ENCODE measurements at places on chromosomes 3 and 15.

- H3K4me1 ChIP-seq = peaks cover 7% of the 10 kb centered on the region
- H3K36me3 ChIP-seq = no peaks in the 10 kb centered on the region
- H3K27me3 ChIP-seq = no peaks in the 10 kb centered on the region
- no peak overlapping the region for H3K27ac ChIP-seq
- no peak for DNase-seq
- H3K4me3 ChIP-seq = no peak overlapping the region
Observed at GRCh38 chr3:129747136-129747535, 140.7 kb upstream of the PLXND1 start.

DNA sequence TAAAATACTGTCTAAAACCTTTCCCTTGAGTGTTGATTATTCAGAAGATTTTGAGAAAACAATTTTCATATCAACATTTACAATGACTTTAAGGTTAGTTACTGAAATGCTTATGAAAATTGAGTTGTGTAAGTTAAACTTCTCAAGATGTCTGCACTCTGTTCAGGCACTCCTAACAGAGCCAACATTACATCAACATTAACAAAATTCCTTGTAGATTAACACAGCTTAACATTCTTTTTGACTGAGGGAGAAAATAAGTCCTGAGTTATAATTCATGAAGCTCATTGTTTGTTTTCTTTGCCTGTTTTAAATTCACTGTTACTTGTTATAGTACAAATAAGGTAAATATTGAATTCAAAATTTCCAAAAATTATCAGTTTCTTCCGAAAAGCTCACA lies 9.0 kb downstream of the ACKR4 start:
- no peak for DNase-seq
- peak overlapping the region; percentile 83 for H3K27ac ChIP-seq
- no peak overlapping the region for H3K4me3 ChIP-seq
- peaks cover 35% of the 10 kb centered on the region for H3K36me3 ChIP-seq

DNA sequence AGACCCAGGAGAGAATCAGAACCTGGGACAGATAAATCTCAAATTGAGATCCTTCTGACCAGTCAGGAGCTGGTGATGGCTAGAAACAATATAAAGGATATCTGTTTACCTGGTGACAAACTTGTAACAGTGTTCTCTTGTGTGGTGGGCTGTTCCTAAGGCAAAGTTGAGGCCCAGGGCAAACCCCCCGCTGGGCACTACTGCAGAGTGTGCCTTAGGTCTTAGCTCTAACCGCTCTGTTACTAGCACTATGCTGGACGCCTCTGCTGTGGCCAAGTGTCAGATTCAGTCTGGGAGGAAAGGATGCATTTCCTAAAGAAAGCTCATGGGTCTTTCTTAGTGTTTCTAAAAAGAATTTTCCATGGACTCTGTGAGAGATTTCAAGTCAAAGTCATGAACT lies 146.5 kb upstream of the MEIS2 start:
- H3K4me3 ChIP-seq = no peak overlapping the region
- no peak overlapping the region for H3K27ac ChIP-seq
- DNase-seq = no peak

DNA sequence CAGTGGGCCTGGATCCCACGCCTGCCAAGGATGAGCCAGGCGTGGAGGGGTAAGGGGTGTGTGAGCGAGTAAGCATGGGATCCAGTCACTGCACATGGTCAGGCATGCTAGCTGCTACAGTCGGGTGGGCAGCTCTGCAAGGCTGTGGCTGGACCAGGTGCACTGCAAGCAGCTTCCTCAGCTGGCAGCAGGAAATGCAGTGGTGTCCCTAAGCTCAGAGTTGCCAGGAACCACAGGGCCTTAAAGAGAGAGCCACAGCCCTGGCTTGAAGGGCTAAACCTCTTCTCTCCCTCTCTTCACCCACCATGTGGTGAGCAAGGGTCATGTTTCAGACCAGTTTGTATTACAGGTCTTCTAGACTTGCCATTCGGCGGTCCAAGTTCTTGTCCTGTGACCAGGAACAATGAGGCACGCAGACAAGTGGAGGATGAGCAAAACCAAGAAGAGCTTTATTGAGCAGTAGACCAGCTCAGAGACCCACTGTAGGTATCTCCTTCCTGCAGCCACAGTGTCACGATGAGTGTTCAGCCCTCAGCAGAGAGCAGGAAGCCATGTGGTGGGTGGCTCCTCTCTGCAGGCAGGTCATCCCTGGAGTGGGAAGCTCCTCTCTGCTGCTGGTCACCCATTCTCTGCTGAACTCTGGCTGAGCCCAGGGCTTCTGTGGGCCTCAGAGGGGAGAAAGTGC lies 511.9 kb downstream of the PYDC2 start:
- H3K36me3 ChIP-seq = no peaks in the 10 kb centered on the region
- H3K27me3 ChIP-seq = peaks cover 4% of the 10 kb centered on the region
- H3K4me3 ChIP-seq = no peak overlapping the region

- H3K27me3 ChIP-seq = peaks cover 31% of the 10 kb centered on the region
- DNase-seq = no peak
- H3K4me3 ChIP-seq = no peak overlapping the region
Observed at GRCh38 chr3:197019021-197019420, 10.6 kb downstream of the MELTF start.

- no peaks in the 10 kb centered on the region for H3K36me3 ChIP-seq
- no peak overlapping the region for H3K4me3 ChIP-seq
- H3K27me3 ChIP-seq = peaks cover under 1% of the 10 kb centered on the region
- DNase-seq = no peak
Observed at GRCh38 chr3:8266730-8267131, 234.9 kb upstream of the LMCD1 start.

- H3K4me1 ChIP-seq = peaks cover 10% of the 10 kb centered on the region
Observed at GRCh38 chr3:136994772-136995516, 37.2 kb downstream of the IL20RB start.

GRCh38 chr3:53949541-53949940 lies 57.9 kb upstream of the SELENOK start:
- H3K4me3 ChIP-seq = no peak overlapping the region
- H3K4me1 ChIP-seq = no peaks in the 10 kb centered on the region
- H3K27ac ChIP-seq = no peak overlapping the region
- no peaks in the 10 kb centered on the region for H3K36me3 ChIP-seq
- H3K27me3 ChIP-seq = peaks cover 4% of the 10 kb centered on the region

DNA sequence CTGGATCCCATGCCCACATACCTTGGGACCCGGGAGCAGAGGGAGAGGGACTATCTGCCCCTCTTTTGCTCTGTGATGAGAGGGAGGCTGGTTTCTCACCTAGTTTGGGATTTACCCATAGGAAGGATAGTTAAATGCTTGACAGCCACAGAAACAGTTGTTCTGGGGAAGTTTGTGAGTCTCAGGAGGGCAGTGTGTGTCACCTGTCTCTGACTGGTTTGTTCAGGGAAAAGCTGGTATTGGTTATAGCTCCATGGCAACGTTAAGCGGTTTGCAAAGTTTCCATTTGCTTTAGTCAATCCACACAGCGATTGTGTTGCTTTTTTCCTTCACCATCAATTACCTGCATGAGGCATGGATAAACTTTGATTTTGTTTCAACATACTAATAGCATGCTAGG lies 3.7 kb upstream of the TMED3 start:
- DNase-seq = no peak
- no peak overlapping the region for H3K27ac ChIP-seq

GRCh38 chr3:127535901-127536829 lies 54.4 kb downstream of the TPRA1 start:
- DNase-seq = no peak
- no peaks in the 10 kb centered on the region for H3K4me1 ChIP-seq
- H3K36me3 ChIP-seq = no peaks in the 10 kb centered on the region

DNA sequence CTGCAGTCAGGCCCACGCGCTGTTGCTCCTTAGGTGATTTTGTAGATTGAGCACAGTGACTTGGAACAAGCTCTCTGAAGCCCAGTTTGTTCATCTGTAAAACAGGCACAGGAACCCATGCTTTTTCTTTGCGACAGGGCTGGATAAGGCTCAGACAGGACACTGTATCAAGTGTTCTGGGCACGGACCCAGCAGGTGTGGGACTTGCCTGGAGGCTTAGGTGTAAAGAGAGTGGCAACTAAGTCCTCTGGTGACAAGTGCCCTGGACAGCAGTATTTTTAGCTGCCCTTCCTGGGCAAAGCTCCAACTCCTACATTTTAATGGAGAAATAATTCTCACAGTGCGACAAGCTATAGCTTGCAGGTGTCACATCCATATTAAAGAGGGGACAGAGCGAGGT lies 32.2 kb downstream of the CD276 start:
- H3K36me3 ChIP-seq = peaks cover 23% of the 10 kb centered on the region
- DNase-seq = no peak
- H3K4me3 ChIP-seq = no peak overlapping the region
- no peaks in the 10 kb centered on the region for H3K4me1 ChIP-seq
- H3K27me3 ChIP-seq = peaks cover 6% of the 10 kb centered on the region

GRCh38 chr3:127574880-127575878 lies 15.4 kb downstream of the TPRA1 start:
- peak overlapping the region; percentile 61 for H3K27ac ChIP-seq
- H3K36me3 ChIP-seq = peaks cover 32% of the 10 kb centered on the region
- H3K27me3 ChIP-seq = no peaks in the 10 kb centered on the region
- DNase-seq = peak; percentile 95
- H3K4me1 ChIP-seq = peaks cover 10% of the 10 kb centered on the region
- no peak overlapping the region for H3K4me3 ChIP-seq

DNA sequence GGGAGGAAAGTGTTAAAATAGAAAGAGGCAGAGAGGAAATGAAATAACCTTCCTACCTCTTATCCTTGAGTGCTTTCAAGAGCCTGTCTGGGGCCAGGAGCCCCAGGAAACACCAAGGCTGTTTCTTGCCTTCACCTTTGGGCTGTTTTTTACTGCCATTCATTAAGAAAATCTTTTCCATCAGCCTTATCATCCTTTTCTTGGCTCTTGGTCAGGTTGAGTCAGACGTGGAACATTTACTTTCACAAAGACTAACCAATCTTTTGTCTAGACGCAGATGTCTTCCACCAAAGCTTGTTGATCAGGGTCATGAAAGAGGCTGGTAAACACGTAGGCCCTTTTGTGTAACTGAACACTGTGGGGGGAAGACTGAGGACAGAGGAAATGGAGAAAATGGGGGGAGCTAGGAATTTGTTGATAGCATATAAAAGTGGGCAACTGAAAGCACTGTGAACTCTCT lies 151.0 kb upstream of the THBS1 start:
- H3K4me3 ChIP-seq = no peak overlapping the region
- no peak overlapping the region for H3K27ac ChIP-seq
- H3K4me1 ChIP-seq = peaks cover 32% of the 10 kb centered on the region
- DNase-seq = no peak

- H3K27me3 ChIP-seq = peaks cover 3% of the 10 kb centered on the region
- no peaks in the 10 kb centered on the region for H3K36me3 ChIP-seq
- no peak overlapping the region for H3K27ac ChIP-seq
- H3K4me1 ChIP-seq = no peaks in the 10 kb centered on the region
- DNase-seq = no peak
Observed at GRCh38 chr3:24023197-24023596, 78.1 kb downstream of the NR1D2 start.

DNA sequence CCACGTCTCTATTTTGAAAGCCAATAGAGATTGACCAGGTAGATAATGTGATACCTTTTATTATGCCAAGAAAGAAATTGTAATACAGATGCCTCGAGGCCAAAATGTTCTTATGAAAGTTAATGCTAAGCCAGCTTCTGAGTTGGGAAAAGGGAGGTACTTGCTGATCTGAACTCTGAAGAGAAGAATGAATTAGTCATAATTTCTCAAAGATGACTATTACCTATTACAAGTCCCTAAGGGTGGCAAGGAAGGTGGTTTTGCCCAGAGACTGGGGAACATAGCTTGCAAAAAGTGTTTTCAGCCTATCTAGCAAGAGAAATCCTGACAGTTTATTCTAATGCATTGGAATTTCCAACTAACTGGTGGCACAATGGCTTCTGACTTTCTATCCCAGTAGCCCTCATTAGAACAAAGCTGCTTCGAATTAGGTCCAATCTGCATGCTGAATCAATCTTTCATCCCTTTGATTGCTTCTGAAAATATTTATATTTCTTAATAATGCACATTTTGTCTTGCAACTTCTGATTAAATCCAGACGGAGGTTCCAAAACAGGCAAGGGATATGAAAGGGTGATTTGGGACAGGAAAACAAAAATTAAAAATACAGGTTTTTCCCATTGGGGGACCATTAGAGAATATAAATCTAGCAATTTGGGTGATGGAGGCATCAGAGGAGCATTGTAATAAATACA lies 17.7 kb upstream of the NR2F2 start:
- no peak overlapping the region for H3K27ac ChIP-seq
- H3K4me1 ChIP-seq = peaks cover 14% of the 10 kb centered on the region
- peaks cover 34% of the 10 kb centered on the region for H3K36me3 ChIP-seq
- DNase-seq = no peak

- no peaks in the 10 kb centered on the region for H3K27me3 ChIP-seq
- H3K4me3 ChIP-seq = no peak overlapping the region
- no peak for DNase-seq
- H3K36me3 ChIP-seq = peaks cover 12% of the 10 kb centered on the region
Observed at GRCh38 chr3:27326202-27326601, 43.0 kb downstream of the NEK10 start.

GRCh38 chr15:47516558-47516957 lies 200.7 kb upstream of the SEMA6D start:
- no peaks in the 10 kb centered on the region for H3K27me3 ChIP-seq
- peaks cover 2% of the 10 kb centered on the region for H3K4me1 ChIP-seq
- DNase-seq = no peak
- no peaks in the 10 kb centered on the region for H3K36me3 ChIP-seq
- H3K4me3 ChIP-seq = no peak overlapping the region
- no peak overlapping the region for H3K27ac ChIP-seq

GRCh38 chr3:139454346-139454745 lies 22.0 kb downstream of the RBP2 start:
- H3K27ac ChIP-seq = no peak overlapping the region
- no peak overlapping the region for H3K4me3 ChIP-seq
- no peak for DNase-seq
- peaks cover 2% of the 10 kb centered on the region for H3K36me3 ChIP-seq

DNA sequence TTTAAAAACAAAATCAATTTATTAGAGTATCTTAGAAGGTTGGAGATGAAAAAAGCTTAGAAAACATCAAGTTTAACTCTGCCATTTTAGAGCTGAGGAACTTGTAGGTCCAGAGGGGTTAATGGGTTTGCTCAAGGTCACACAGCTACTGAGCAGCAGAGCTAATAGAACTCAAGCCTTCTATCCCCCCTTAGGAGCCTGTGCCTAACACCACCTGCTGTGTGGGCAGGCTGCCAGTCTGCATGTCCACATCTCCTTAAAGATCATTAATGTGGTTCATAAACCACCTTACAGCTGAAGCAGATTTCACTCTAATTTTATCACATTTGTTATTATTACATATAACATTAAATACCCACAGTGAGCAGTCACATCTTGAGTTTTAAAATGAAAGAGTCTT lies 14.1 kb upstream of the SLC35G2 start:
- H3K4me1 ChIP-seq = peaks cover 17% of the 10 kb centered on the region
- no peaks in the 10 kb centered on the region for H3K27me3 ChIP-seq
- H3K4me3 ChIP-seq = no peak overlapping the region
- H3K36me3 ChIP-seq = no peaks in the 10 kb centered on the region
